Hypothalamus (tissue), 51 donors: ENCODE measurements at places on chromosomes 1 and 21.

- DNase-seq = no peak
Observed at GRCh38 chr1:218250492-218250891, 34.6 kb upstream of the RRP15 start.

- DNase-seq = no peak
Observed at GRCh38 chr1:99270646-99271045, 6.4 kb downstream of the PLPPR4 start.

- peak; percentile 38 for DNase-seq
Observed at GRCh38 chr1:61043010-61043820, 39.1 kb upstream of the NFIA start.

GRCh38 chr1:32082022-32082421 is 9.3 kb downstream of the TMEM39B start:
- no peak for DNase-seq

DNA sequence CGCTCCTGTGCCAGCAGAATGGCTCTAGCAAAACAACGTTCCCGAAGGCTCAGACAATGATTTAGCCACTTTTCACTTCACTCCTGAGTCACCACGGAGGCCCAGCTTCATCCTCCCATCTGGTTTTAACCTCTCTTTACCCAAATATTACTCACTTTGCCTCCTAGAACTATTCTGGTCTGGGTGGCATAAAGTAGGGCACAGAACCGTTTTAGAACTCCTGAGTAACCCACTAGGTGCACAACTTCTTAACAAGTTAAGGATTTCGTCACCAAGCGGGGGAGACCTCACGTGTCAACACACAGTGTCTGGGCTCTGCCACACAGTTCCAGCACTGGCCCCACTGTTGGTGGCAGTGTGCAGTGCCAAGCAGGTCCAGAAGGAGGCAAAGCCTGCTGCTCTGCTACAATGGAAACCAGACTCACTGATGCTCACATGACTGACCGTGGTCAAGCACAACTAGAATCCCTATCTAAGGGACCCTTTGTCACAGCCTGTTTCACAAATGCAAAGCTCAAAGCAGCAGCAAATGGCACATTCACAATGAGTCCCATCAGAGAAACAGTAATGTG is 121.7 kb downstream of the SIPA1L2 start:
- peak; percentile 53 for DNase-seq

- no peak for DNase-seq
Observed at GRCh38 chr1:189616893-189617292, 860.8 kb downstream of the BRINP3 start.

- DNase-seq = no peak
Observed at GRCh38 chr1:232301246-232301645, 328.7 kb downstream of the SIPA1L2 start.
